ENCODE measurements at places on chromosomes 3 and 15. TPM values are rescaled to one million over a fixed set of nuclear protein-coding genes. Genes with fewer than 3 reads are reported as not detected.

The FBXO40 gene
- polyA plus RNA-seq: 2.5 TPM

The FETUB gene
- polyA plus RNA-seq: not detected

The ACSBG1 gene
- 0.15 TPM for polyA plus RNA-seq

The SEC62 gene
- polyA plus RNA-seq: 78.4 TPM

The GOLGA8B gene
- 75.8 TPM for polyA plus RNA-seq

The DUOX1 gene
- 1.5 TPM for polyA plus RNA-seq

The ZNF662 gene
- 20.8 TPM for polyA plus RNA-seq

The FAM227B gene
- polyA plus RNA-seq: 7.6 TPM
